ENCODE measurements at places on chromosomes 5 and 9. TPM values are rescaled to one million over a fixed set of nuclear protein-coding genes. Genes with fewer than 3 reads are reported as not detected.

- DNase-seq: peak; percentile 50
Measured at GRCh38 chr9:20989923-20990341, 41.5 kb downstream of the HACD4 start.

DNA sequence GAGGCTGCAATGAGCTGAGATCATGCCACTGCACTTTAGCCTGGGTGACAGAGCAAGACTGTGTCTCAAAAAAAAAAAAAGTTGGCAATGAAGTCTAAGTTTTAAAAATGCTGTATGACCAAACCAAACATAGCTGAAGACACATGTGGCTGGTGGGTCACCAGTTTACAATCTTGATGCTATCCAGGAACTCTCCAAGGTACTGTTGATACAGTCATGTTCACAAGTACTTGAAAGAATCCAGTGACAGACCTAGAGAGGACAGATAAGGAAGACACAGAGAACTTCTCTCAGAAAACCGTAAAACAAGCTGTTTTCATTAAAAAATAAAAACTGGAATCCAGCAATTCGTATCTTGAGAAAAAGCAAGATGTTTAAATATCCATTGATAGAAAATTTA, 95.7 kb downstream of the ACTBL2 start:
- no peak for DNase-seq

Gene PTPRD
- 29.4 TPM for total RNA-seq

Gene PAEP
- total RNA-seq: not detected

Gene JAKMIP2
- total RNA-seq: 0.40 TPM

GRCh38 chr9:76049341-76049740, 158.9 kb downstream of the PCSK5 start:
- DNase-seq: no peak

DNA sequence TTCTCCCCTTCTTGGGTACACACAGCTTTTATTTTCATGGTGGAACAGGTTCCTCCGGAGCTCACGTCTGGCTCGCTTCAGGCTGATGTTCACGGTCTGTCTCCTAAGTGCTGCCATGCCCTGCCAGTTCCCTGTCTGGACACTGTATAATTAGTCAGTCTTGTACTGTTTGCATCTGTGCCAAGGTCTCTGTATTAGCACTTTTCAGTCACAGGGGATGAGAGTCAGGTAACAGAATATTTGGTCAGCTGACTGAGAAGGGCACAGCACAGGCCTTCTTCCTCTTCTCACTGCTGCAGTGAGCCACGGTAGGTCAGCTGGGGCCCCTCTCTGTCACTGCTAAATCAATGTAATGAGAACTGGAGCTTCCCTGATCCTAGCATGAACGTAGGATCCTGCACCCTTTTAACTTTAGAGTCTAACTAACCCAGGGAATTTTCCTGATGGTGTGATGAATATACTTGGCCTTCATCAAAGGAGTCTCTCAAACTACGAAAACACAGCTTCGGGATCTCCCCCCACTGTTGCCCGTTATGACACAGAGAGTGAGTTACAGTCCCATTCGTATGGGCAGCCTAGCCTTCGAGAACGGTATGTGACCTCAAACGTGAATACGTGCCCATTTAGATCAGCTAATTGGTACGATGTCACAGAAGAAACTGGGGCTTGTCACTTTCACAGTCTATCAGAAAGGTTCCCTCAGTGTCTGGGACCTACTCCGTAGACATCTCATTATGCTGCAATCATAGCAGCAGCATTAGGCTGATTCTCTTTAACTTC, 354.1 kb upstream of the RFX3 start:
- DNase-seq: no peak

DNA sequence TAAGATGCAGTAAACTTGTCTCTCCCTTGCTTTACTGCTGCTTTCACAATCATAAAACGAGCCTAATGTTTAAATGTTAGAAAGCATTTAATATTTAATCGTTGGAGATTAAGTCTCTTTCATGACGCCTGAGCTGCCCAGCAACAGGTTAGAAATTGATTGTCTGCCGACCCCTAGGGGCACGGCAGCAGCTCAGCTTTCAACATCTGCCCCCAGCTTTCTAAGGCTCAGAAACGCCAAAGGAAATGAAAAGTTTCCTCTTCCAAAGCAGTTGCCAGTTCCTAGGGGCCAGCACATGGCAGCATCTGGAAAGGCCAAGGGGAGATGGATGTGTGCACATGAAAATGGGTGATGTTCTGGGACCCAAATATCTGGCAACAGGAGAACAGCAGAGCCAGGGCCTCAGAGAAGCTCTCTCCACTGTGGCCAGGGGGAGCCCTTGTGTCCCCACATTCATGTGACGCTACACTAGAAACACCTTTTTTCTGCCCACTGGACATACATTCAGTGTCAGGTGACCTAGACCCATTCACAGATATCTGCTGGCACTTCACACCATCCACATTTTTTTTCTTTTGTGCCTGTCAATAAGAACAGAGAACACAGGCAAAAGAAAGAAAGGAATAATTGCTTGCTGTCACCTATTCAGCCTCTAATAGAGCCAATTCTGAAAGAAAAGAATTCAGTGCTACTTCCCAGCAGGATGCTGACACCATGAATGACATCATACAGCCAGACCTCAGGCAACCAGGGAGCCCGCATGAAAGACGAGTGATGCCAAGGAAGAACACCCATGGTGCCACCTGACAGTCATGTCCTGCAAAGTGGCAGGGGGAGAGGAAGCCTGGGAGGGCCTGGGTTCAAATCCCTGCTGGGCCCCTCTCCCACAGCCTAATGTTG, 205.0 kb upstream of the TAS2R1 start:
- DNase-seq: no peak

Gene ITK
- 0.70 TPM for total RNA-seq

Gene RASGEF1C
- 0.30 TPM for total RNA-seq

DNA sequence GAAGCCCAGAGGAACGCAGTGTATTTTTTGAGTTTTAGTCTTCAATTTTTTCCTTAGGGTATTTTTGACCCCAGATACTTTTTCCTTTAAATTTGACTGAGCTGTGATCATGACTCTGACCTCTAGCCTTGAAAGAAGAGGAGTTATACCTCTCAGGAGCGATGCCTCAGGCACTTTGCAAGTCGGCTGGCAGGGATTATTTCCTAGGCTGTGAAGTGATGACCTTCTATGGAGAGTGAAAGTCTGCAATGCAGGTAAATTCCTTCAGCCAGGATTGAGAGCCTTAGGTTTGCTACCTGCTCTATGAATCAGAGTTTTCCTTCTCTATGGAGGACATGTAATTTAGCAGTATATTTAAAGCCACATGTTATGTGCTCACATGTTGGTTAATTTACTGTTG, 10.8 kb upstream of the NUDT12 start:
- no peak for DNase-seq

Gene SLC27A6
- total RNA-seq: 0.10 TPM

Gene SLC2A6
- total RNA-seq: 1.3 TPM

DNA sequence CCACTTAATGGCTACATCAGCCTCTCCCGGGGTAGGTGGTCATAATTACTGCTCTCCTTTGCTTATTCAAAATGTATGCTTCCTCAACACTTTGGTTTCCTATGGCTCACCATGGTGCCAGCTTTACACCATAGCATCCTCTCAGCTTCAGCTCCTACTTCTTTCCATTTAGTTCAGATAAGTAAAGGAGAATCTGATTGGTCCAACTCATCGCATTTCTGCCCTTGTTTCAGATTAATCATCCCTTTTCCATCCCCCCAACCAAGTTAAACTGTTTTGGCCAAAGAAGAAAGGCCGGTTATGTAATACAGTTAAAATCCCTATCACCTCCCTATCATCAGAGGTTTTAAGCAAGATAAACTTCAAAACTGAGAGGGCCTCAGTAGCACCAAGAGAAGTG, 130.5 kb downstream of the CETN3 start:
- DNase-seq: no peak

- no peak for DNase-seq
Measured at GRCh38 chr5:72364951-72365350, 44.8 kb downstream of the PTCD2 start.

Data from left lobe of liver (tissue), 2 donors.